NB4 (cell line): ENCODE measurements at places on chromosomes 7 and 10.

- DNase-seq, result peak; percentile 4
Measured at GRCh38 chr10:27506280-27506679, 2.2 kb downstream of the RAB18 start.

DNA sequence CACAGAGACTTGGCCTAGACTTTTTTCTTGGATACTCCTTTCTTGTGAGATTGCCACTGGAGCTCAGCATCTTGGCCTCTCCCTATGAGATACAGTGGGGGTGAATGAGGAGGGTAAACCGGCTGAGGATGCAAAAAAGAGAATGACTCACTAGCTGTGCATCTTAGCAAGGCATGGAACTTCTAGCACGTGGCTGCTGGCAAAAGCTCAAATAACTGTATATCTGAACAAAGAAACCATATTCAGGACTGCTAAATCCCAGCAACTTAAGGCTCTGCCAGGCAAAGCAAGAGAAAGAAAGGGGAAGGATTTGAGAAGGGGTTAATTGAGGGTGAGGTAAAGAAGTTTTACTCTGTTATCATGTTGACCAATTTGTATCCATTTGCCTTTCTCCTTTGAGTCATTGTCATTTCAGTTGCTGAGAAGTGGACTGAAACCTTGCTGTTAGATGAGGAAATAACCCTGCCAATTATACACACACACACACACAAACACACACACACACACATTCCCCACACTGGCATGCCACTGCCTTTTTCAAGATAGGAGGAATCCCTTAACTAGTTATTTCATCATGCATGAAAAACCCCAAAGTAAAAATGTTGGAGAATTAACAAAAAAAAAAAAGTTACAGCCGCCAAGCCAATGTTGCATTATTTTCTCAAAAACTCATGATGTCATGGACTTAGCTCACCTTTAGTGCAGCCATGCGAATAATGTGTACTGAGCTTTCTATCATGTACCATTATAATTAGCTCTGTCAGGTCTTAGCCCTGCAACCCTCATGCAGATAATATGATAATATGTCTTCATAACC is 997.3 kb downstream of the LRMDA start:
- DNase-seq, result no peak

DNA sequence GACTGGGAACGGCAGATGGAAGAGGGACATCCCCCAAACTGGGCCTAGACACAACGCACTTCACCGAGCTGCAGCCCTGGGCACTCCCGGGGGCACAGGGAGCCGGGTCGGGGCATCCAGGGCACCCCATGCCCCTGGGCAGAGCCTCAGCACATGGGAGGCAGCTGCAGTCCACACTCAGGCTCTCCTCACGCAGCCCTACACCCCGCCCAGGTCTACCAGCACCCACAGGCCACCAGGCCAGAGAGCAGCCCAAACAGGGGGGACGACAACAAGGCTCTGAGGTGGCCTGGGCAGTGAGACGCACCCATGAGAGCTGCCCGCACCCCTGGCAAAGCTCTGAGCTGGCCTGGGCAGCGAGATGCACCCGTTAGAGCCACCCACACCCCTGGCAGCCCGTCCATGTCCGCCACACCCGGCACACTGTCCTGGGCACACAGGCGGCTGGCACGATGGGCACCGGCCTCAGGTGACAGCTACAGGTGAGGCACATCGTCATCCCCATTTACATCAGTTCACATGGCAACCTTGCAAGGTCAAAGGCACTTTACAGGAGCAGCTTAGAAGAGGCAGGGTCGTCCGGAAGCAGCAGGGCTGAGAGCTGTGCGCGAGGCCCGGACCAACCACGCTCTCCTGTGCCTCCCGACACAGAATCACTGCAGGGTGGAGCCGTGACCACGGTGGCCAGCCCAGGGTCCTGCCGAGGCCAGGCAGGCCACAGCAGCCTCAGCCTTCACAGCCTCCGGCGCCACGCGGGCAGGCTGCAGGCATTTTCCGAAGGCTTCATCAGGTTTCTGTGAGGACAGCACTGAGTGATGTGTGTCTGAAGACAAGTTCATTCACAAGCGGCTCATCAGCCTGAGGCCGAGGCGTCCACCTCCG is 228.6 kb downstream of the MAD1L1 start:
- no peak for DNase-seq

- no peak for DNase-seq
Measured at GRCh38 chr7:22594020-22594419, 94.0 kb upstream of the STEAP1B start.

DNA sequence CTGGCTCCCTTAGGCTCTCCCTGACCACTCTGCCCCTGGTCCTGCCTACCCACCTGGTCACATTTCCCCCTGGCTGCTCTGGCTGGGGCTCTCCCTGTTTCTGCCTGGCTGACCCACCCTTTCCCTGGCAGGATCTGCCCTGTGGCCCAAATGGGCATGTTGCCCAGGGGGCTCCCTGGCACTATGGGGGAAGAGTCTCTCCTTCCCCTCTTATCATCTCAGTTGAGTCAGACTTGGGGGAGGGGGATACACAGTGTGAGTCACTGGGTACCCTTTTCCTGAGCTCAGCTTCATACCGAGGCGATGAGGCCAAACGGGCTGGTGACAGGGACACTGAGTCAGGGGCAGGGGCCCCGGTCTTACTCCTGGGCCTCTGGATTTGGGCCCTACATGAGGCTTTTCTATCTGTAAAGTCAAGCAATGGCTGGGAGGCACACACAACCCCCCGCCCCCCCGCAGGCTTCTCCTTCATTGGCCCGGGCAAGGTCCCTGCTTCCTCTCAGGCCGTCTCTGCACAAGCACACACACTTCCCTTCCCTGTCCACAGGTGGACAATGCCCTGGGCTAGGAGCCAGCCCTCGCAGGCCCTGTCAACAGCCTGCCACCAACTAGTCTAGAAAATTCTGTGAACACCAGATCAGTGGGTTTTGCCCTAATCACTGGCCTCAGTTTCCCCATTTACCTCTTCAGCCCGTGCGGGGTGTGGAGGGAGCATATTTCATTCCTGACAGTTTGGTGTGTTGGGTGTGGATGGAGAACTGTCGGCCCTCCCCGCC is 627 bp upstream of the FLNC start:
- peak; percentile 51 for DNase-seq

- peak; percentile 90 for DNase-seq
Measured at GRCh38 chr10:79266084-79266483, 81.2 kb upstream of the PPIF start.

DNA sequence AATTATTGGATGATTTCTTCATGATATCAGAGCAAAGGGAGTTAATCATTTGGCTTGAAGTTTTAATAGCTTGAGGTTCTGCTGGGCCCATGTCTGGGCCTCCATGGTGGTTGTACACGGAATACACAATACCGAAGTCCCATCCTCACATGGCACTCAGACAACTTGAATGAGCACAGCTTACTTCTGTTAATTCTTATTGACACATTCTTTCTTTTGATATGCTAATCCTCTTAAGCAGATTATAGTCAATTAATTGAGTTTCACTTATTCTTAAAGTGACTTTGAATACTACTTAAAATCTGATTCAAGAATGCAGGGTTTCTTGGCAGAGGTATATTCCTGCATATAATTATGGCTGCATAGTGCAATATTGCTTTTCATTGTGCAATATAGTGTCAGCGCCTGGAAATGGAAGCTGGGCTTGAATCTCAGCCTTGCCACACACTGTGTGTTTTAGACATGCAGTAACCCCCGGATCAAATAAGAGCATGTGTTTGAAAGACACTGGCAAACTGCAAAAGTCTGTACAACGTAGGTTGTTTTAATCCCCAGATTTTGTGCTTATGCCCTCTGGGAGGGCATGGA is 543.5 kb upstream of the ADARB2 start:
- no peak for DNase-seq

DNA sequence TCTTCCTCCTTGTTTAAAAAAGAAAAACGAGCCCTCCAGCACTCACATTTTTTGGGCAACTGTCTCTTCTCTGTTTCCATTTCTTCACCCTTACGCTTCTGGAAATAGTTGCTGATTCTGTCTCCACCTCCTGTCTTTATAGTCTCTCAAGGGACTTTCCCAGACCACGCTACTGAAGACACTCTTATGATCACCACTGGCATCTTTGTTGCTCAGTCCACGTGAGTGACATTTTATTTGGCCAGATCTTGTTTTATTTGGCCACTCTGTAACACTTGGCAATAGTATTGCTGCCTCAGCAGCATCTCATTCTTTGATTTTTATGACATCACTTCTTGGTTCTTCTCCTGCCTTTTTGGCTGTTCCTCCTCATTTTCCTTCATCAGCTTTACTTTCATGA is 21.6 kb upstream of the NME8 start:
- peak; percentile 36 for DNase-seq

DNA sequence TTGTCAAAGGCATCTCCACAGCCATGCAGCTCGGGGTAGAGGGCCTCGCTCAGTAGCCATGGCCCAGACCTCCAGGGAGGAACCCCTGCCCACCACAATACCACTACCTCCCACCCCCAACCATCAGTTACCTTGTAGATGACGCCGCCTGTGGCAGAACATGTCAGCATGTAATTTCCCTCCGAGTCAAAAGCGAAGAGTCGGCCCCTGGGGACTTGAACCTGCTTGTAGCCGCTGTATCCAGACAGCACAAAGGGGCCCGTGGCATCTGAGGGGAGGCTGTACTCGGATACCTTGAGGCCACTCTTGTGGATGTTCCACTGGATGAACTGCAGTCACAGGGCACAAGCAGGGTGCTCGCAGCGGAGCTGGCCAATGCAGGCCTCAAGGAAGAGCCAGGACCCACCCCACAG is 16.3 kb upstream of the CYREN start:
- no peak for DNase-seq

DNA sequence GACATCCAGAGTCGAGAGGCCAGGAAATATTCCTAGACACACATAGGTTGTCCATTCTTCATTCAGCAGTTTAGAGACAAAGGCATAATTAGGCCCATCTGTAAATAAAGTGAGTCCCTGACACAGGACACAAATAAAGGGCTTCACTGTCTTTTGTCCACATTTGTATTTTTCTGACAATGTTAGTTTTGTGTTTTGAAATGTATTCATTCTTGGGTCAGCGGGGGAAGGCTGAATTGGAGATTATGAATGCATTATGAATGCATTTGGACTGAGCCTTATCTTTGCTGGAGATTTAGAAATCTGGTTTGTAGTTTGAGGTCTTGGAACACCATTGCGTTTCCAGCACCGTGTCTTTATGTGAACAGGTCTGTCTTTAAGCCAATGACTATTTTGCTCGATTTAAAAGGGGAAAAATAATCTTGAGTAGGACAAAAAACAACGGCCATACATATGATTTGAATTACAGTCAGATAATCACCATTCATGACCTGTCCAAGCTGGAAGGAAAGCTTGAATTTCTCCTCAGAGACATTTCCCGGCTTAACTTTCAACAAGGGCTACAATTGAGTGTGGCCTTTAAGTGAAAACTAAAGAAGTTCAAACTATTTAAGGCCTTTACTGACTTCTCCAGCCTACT is 334.8 kb downstream of the WDR11 start:
- no peak for DNase-seq

DNA sequence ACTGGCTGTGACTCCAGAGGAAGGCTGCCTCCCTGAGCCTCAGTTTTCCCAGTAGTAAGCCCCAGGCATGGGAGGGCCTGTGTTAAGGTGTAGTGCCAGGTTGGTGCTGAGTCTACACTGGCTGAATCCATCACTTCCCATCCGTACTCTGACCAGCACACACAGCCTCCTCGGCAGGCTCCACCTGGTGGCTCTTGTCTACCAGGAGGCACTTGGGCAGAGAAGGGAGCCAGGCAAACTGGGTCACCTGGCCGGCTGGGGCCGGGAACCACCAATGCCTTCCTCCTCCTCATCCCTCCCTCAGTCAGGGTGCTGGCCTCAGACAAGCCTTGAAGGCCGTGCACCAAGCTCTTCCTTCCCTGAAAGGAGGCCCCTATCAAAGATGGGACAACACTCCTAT is 75.7 kb downstream of the CHST15 start:
- no peak for DNase-seq

DNA sequence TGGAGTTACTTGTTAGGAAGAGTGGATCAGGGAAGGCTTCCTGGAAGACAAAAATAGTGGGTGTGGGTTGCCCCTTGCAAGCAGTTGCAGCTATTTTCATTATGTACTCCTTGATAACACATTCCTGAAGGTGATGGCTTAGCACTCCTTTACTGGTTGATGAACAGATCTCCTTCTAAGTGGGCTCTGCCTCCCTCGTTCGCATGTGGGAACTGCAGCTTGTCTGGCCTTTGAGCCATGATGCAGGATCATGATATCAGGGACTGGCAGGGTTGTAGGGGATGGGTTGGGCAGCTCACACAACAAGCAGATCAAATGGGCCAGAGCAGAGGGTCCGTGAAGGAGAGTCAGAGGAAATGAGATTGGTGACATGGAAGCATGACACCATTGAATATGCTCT is 28.8 kb upstream of the LRRC4 start:
- no peak for DNase-seq

GRCh38 chr7:14115701-14116100 is 126.2 kb upstream of the ETV1 start:
- DNase-seq, result no peak

- DNase-seq, result peak; percentile 87
Measured at GRCh38 chr10:62885684-62886461, 69.7 kb upstream of the EGR2 start.

DNA sequence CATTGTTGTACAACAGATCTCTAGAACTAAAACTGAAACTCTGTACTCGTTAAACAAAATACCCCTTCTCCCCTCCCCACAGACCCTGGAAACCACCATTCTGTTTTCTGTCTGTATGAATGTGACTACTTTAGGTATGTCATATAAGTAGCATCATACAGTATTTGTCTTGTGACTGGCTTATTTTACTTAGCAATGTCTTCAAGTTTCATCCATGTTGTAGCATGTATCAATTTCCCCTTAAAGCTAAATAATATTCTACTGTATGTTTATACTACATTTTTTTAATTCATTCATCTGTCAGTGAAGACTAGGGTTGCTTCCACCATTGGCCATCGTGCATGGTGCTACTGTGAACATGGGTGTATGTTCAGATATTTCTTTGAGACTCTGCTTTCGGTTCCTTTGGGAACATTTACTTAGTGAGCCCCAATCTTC is 71.2 kb upstream of the RPA3 start:
- DNase-seq, result no peak
